ENCODE measurements at places on chromosomes 5 and 9.
A peak's percentile ranks its signal among the peaks of the same experiment; 100 is the strongest.

GRCh38 chr9:137406876-137407589 is 15.9 kb downstream of the EXD3 start:
- DNase-seq = peak; percentile 57

DNA sequence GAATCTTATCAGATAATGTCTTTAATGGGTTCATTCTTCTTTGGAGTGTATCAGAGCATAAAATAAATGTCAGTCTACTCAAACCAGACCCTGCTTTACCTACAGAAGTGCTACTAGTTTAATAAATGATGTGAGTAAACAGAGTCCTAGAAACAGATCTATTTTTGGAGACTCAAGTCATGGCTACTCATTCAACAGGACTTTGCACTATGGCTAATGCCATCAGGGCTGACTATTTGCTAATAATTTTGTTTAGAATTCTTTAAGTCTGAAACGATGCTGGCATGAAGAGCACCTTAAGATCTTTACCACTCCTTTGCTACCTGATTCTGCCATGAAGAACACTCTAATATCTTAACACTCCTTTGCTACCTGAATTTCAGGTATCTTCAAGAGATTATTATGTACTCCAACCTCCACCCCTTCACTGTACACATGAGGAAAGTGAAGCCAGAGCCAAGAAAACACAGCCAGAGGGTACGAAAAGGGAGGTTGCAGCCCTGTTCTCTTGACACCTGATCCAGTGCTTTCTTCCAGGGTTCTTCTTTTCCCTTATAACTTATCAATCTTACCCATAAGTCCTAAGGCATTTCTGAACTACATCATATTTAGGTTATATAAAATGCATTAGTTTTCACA is 62.4 kb downstream of the ZNF608 start:
- DNase-seq = no peak

DNA sequence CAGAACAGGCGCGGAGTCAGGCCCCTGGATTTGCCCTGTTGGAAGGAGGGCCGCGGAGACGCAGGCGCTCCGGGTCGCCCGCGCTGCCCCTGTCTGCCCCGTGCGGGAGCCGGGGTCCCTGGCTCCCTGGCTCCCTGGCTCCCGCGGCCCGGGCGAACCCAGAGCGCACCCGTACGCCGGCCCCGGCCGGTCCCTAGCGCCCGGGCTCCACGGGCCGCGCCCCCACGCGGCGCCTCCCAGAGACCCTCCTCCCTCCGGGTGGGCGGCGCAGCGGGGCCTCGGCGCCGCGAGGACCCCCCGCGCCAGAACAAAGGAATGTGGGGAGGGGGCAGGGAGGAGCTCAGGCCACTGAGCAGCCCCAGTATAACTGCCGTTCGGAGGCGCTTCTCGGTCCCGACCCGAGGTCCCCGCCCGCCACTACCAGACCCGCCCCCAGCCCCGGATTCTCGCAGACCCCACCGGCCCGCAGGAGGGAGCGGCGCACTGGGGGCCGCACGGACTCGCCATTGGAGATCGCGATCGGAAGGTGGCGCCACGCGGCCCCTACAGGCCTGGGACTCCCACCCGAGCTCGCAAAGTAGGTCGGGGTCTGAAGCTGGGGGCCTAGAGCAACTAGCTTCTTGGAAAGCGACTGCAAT is 2.4 kb downstream of the NFIL3 start:
- no peak for DNase-seq

DNA sequence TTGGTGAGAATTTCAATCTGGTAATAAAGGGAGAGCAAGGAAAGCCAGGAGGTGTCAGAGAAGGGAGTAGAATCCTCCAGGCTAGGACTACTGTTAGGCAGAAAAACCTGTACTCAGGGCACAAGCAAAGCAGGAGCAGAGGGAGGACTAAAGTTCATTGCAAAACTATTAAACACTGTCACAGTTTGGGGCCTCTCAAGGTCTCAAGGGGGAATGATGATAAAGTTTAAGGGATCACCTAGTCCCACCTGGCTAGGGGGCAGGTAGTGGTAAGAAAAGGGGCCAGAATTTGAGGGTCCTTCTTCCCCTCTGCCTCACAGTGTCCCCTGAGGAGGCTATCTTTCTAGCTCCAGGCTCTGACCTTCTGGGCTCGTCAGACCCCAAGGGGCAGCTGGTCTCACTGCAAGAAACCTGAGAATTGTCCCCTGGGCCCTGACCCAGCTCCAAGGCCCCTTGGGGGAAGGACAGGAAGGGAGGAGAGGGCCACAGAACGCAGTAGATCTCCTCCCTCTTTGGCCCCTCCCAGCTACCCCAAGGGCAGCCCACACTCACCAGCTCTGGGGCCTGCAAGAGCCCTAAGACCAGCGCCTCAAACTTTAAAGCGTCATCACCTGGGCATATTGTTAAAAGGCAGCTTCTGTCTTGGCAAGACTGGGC is 974 bp downstream of the CCDC69 start:
- no peak for DNase-seq

DNA sequence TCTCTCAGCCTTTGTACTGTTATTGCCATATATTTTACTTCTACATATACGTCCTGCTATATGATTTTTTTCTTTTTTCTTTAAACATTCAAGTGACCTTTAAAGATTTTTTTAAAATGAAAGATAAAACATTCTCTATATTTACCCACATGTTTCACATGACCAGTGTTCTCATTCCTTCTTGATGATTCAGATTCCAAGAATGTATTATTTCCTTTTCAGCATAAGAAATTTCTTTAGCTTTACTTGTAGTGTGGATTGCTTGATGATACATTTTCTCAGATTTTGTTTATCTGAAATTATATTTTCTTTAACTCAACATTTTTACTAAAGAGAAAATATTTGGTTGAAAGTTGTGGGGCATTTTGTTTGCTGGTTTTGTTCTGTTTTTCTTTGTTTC is 792.1 kb downstream of the BRINP1 start:
- DNase-seq = no peak

DNA sequence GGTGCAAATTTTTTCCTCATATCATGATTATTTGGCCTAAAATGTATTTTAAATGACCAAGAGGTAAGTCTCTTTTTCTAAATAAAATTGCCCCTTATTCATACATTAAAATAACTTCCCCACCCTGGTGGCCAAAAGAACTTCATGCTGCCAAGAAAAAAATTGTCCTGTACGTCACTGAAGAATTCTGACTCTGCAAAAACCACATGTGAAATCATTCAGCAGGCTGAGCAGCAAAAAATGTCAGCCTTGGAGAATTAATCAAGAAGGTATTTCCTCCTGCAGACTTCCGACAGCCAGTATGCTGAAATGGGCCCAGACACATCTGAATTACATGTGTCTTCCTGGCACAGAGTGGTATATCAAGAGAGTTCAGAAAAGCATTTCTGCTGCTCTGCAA is 94.6 kb upstream of the HMHB1 start:
- no peak for DNase-seq

DNA sequence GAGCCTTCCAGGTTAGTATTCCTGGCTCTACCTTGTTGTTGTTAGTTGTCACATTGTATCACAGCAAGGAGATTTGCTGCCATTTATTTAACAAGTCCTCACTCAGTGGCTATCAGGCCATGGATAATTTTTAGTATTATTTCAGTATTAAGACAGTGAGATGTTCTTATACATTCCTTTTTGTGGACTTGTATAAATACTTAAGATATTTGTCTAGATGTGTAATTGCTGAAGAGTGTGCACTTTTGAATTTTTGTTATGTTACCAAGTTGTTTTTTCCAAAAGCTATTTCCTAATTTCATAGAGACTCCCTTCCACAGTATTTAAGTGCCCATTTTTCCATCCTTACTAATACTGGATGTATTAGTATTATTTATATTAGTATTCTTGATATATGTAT is 22.0 kb downstream of the SLC36A1 start:
- no peak for DNase-seq

GRCh38 chr5:174807471-174807870 is 83.1 kb downstream of the MSX2 start:
- DNase-seq = no peak

GRCh38 chr5:143456952-143457547 is 53.6 kb upstream of the NR3C1 start:
- no peak for DNase-seq

- DNase-seq = no peak
These were observed 160.0 kb upstream of the EFNA5 start for GRCh38 chr5:107830750-107831149.

GRCh38 chr9:1982074-1982473 is 33.1 kb upstream of the SMARCA2 start:
- no peak for DNase-seq

DNA sequence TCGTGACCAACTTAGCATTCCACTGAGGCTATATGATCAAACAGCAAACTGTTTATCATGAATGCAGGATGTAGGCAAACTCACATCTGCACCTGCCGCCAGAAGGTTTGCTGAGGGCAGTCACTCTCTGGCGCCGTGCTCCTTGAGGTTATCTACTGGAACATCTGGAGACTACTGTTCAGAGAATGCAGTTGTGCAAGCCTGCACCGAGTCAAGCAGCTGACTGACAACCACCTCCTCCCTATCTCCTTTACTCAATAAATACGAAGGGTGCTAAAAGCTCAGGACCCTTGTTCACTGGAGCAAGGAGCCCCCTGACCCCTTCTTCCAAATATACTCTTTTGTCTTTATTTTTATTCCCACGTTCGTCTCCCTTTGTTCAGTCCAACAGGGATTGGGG is 27.1 kb downstream of the CCDC125 start:
- DNase-seq = no peak

- DNase-seq = no peak
These were observed 1.2 kb downstream of the SRFBP1 start for GRCh38 chr5:121962958-121963357.

GRCh38 chr9:82154573-82154972 is 166.0 kb downstream of the SPATA31D1 start:
- DNase-seq = no peak

- DNase-seq = no peak
These were observed 13.7 kb downstream of the FPGS start for GRCh38 chr9:127816362-127816725.

- peak; percentile 61 for DNase-seq
These were observed 680 bp downstream of the GOLPH3 start for GRCh38 chr5:32173267-32174010.

DNA sequence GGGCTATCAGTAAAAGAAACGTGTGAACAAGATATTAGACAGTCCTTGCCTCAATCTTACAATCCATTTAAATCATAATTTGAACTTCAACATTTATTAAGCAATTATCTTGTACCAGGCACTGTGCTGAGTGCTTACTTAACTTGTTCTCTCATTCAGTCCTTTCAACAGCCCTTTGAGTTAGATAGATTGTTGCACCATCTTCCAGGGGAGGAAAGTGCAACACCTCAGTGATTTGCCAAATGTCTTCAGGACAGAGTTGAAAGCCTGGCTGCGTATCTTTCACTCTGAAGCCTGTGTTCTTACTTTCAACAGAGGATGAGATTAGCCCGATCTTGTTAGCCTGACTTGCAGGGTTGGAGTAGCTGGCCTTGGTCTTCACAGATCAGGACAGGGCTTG is 34.2 kb upstream of the SUB1 start:
- no peak for DNase-seq

GRCh38 chr5:176676361-176676824 is 29.1 kb downstream of the TSPAN17 start:
- DNase-seq = no peak

GRCh38 chr5:91162534-91163381 is 220.4 kb downstream of the ARRDC3 start:
- no peak for DNase-seq

DNA sequence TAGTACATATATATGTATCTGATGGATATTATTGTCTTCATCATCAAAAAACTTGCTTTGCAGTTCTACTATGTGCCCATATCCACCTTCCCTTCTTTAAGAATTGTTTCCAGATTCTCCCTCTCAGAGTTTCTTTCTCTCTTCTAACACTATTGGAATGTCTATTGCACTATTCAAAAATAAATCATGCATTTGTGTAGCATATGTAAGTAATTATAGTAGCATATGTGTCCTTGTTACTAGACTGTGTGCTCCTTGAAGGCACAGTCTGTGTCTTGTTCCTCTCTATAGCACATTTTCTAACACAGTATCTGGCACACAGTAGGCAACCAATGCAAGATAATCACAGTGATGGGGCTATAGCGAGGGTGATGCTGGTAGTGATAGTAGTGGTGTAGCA is 43.4 kb upstream of the TRIM32 start:
- DNase-seq = no peak

- DNase-seq = no peak
These were observed 123.9 kb upstream of the PUM3 start for GRCh38 chr9:2967766-2968165.

GRCh38 chr5:173042763-173043107 is 13.4 kb upstream of the CREBRF start:
- no peak for DNase-seq

DNA sequence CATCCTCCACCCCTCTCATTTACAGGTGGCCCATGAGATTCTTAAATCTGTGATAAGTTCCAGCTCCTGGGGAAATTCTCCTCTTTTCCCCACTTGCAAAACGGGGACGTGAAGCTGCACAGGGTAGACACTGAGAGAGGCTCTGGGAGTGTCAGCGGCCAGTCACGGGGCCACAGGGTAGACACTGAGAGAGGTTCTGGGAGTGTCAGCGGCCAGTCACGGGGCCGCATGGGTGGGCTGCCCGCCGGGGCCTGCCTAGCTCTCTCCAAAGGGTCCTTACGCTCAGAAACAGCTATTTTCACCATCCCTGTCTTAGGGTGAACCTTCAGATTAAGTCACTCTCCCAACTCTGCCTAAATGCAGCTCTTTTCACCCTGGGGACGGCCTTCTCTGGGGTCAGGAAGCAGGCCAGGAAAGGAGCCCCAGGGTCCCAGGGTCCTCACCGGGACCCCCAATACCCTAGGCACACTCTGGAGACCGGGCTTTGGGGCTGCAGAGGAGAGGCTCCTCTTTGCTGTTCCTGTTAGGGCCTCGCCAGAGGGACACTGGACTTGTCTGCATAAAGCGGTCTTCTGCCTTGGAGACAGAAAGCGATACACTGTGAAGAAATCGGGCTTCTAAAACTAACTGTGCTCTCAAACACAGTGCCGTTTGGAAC is 1.5 kb downstream of the FAM78A start:
- DNase-seq = no peak

GRCh38 chr5:14593326-14594021 is 11.9 kb downstream of the OTULINL start:
- no peak for DNase-seq

- DNase-seq = peak; percentile 83
These were observed 130.7 kb upstream of the KLF4 start for GRCh38 chr9:107620236-107620635.

DNA sequence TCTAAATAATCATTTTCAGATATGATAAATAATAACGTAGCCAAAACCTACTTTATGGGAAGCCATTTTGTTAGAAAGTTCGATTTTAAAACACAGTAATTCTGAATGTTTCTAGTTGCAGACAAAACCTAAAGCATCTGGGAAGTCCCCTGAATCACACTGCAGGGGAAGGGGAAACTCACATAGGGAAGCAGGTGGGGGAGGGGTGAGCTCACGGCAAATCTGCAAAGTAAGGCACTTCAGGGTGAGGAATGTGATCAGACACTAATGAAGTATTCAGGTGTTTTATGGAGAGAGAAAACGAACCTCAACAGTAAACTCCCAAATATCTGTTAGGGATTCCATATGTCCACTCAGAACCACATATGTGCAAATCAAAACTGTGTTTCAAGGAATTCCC is 70.7 kb downstream of the EPB41L4A start:
- DNase-seq = no peak

GRCh38 chr5:33267801-33268200 is 173.0 kb upstream of the TARS1 start:
- no peak for DNase-seq

GRCh38 chr5:89932771-89933181 is 476.8 kb downstream of the CETN3 start:
- DNase-seq = no peak
